ENCODE measurements at places on chromosomes 11 and 22.

DNA sequence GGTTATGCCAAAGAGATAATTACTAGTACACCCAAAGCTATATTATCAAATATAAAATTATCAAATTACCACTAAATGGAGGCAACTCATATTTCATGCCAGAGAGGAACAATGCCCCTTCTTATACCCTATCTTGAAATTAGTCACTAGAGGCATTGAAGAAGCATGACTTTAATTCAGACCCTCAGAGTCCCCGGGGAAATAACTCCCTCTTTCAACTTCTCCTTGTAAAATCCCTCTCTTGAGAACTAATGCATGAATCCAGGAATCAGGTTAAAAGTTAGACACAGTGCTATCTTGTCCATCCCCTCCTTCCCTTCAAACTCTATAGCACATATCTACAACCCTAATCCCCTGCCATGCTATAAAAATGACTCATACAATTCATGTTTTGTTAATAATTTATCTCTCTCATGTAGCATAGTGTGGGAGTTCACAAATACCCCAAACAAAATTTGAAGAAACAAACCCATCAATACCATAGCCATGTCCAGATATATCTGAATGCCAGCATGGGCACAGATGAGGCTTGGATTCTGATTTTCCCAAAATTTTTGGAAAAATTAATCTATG lies 665.4 kb downstream of the KCNA4 start:
- DNase-seq: no peak

- DNase-seq: peak; percentile 86
Measured at GRCh38 chr11:62444236-62444833, 25.5 kb downstream of the SCGB1A1 start.

DNA sequence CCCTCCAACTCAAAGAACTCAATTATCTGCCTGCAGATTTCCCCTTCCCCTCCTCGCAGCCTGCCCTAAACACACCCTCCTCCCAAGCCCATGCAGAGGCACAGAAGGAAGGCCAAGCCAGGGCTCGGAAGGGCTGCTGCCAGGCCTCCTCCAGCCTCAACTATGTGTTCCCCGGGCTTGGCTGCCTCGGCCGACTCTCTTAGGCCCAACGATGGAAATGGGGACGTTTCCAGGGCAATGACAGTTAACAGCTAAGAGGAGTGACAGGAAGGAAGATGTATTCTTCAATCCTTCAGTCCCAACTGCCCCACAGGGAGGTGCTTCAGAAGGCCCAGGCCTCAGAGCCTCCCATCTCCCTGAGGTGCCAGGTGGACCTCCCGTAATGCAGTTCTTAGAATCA lies 104.0 kb upstream of the AKIP1 start:
- no peak for DNase-seq

GRCh38 chr11:23865341-23865975 lies 631.4 kb upstream of the LUZP2 start:
- no peak for DNase-seq

- DNase-seq: no peak
Measured at GRCh38 chr11:115715251-115715770, 211.1 kb upstream of the CADM1 start.

GRCh38 chr22:50270666-50271394 lies 650 bp upstream of the MAPK11 start:
- peak; percentile 53 for DNase-seq

All from inflammatory macrophage treated with lipopolysaccharide for 4 hours (primary cell).